Ascending aorta (tissue), 2 donors: ENCODE measurements at places on chromosomes 13 and 19.

- no peak for DNase-seq
These were observed 834.1 kb upstream of the SLITRK6 start for GRCh38 chr13:86633346-86633745.

DNA sequence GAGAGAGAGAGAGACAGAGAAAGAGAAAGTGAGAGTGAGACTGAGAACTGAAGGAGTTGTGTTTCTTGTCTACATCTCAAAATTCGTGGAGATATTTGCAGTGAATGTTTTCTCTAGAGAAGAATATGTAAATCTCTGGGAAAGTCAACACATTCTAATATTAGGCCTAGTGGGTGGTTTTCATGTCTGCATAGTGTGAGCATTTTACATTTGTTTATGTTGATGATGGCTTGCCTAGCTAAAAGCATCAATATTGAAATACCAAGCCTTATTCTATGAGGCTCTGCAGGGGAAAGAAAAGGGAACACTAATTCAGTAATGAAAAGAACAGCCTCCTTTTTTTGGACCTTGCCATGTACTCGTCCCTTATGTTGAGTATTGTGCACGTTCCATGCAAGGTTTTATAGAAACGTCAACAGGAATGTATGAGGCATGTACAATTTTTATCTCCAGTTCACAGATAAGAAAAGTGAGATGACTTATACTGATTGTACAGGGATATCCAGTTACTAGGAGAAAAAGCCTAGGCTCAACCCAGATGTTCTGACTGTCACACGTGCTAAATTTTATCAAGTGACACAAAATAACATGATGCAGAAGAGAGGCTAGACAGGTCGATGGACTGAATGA lies 1288.9 kb upstream of the SLC10A2 start:
- DNase-seq, result no peak

GRCh38 chr13:39527961-39528660 lies 74.9 kb downstream of the LHFPL6 start:
- DNase-seq, result no peak

- no peak for DNase-seq
These were observed 1697.7 kb downstream of the EFNB2 start for GRCh38 chr13:104837756-104838155.

GRCh38 chr13:113952151-113952982 lies 21.5 kb downstream of the C13orf46 start:
- no peak for DNase-seq

GRCh38 chr19:44685877-44686276 lies 13.1 kb upstream of the CEACAM16 start:
- DNase-seq, result no peak

- DNase-seq, result no peak
These were observed 19.1 kb downstream of the WTIP start for GRCh38 chr19:34500656-34501120.

- no peak for DNase-seq
These were observed 8.7 kb downstream of the SHKBP1 start for GRCh38 chr19:40585241-40585981.

DNA sequence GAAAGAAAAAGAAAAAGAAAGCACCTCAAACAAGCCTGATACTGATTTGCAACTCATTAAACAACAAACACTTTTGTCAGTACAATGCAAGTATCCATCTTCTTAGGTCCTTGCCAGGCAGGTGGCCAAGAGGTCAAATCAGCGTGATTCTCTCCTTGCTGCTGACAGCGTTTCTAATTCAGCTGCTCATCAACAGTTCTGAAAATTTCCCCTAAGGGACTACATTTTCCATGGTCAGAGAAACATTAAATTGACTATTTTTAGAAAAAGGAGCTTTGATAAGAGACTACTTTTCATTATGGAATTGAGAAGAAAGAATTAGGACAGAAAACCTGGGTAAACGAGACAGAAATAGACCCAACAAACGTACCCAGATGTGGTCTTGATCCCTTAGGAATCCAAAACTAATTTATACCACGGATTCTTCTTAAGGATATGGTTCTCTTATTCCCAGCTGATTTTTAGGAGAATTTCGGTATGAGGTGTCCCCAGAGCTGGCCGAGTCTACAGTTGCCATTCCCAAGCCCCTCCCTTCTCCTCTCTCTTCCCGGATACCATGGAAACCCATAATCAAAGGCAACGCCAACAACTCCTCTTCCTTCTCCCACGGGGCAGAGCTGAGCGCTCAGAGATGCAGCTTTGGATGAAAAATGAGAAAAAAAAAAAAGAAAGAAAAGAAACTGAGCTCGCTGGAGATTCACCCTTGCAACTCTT lies 29.5 kb upstream of the CEBPG start:
- no peak for DNase-seq

- DNase-seq, result no peak
These were observed 3.2 kb downstream of the LMNB2 start for GRCh38 chr19:2453431-2454025.

DNA sequence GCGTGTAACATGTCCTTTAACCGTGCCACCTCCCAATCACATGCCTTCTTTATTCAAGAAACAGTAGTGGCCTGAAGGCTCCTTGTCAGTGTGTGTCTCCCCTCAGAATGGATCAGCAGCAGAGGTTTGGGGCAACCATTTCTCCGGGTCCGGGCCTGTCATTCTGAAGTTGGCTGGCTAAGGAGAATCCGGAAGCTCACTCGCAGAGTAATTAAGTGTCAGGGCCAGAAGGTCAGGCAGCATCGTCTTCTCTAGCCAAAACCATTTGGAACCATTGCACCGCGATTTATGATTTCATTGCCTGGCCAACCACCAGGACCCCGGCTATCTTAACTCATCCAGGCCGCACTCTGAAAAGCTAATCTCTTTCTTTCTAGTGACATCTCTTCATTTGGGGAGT lies 550.8 kb downstream of the EFNB2 start:
- no peak for DNase-seq

GRCh38 chr19:15701757-15702533 lies 25.9 kb upstream of the OR10H2 start:
- DNase-seq, result no peak

DNA sequence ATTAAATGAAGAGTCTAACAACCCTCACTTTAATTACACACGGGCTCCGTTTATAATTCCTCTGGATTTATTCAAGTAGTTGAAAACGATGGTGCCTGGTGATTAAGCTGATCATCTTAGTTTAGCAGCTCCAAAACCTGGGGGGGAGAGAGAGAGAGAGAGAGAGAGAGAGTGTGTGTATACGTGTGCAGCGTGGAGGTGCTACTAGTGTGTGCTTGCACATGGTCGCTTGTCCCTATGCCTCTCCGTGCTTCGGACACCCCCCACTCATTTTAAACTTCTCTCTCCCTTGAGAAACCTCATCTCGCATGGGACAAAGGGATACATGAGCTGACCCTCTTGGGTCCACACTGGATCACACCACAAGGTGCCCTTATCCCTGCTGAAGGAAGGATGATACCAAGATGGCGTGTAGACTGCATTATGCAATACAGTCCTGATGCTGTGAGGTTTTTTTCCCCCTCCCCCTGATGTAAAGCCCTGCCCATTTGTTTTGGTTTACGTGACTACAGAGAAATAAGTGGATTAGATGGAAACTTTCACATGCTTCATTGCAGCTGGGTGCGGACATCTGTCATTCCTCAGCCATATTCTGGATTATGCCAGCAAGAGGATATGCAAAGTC lies 320.8 kb downstream of the ZNF536 start:
- no peak for DNase-seq

- DNase-seq, result no peak
These were observed 114.4 kb upstream of the IRS2 start for GRCh38 chr13:109900741-109901140.

- no peak for DNase-seq
These were observed 319.9 kb upstream of the DACH1 start for GRCh38 chr13:72186730-72187422.

DNA sequence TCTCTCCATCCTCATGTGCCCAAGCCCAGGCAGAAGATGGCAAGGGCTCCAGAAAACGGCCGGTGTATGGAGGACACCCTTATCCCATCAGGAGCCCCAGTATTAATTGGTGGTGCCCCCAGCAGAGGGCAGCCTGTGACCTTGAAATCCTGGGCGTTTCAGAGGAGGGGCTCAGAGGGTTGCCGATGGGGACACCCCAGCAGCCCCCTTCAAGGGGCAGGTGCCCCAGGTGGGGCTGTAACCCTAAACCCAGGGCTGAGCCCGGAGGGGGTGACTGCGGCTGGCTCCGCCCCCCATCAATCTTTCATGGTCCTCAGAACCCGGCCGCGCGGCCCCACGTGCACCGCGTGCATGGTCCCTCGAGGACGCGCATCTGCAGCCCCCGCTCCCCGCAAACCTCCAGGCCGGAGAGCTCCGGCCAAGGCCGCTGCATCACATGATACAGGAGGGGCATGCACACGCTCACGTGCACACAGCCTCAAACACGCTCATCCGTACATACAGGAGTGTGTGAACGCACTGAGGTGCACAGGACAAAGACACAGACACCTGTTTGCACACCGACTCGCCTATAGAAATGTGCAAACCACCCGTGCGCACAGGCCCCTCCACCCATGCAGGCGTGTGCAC lies 949 bp downstream of the RAB3A start:
- no peak for DNase-seq

DNA sequence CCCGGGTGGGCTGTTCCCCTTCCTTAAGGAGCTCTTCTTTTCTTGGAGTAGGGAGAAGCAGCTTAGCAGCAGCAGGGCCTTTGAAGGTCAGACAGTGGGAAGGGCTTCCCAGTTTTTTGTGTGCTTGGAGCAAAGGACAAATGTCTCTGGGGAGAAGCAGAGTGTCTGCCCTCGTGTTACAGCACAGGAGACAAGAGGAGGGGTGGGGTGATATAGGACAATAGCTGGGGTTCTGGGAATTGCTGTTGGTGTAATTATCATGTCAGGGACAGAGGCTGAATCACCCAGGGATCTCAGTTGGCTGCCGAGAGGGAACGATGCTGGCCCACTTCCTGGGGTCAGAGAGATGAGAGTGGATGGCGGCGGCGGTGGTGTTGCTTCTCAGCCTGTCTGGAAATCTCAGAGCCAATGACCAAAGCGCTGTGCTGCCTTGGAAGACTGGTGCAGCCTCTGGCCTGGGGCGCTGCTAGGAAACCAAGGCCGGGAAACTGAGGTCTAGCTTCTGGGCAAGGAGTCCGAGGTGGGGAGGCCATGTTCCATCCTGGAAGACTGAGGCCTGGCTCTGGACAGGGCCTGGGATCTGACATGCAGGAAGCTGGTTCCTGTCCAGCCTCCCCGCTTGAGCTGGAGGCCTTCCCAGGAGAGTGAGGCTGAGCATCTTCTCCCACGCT lies 1.2 kb downstream of the INAFM1 start:
- DNase-seq, result no peak
